ENCODE measurements at places on chromosomes 12 and 14.

DNA sequence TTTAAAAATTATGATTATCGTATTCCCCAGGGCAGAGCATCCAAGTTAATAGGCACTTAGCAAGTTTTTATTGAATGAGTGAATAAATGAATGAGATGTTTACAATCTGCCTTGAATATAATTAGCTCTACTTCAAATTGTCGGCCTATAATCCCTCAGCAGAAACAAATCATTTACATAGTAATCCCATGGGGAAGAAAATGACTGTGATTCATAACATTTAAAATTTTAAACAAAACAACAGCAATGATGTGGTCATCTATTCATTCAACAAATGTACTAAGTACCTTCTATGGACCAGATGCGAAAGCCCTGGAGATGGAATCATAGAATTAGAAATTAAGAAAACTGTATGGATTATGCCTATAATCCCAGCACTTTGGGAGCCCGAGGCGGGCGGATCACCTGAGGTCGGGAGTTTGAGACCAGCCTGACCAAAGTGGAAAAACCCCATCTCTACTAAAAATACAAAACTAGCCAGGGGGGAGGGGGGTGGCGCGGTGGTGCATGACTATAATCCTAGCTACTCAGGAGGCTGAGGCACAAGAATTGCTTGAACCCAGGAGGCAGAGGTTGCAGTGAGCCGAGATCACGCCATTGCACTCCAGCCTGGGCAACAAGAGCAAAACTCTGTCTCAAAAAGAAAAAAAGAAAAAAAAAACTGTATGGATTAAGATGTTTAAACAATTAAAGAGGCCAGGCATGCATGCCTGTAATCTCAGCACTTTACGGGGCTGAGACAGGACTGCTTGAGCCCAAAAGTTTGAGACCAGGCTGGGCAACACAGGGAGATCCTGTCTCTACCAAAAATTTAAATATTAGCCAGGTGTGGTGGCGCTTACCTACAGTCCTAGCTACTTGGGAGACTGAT lies 17.7 kb upstream of the MDM2 start:
- no peak for DNase-seq

DNA sequence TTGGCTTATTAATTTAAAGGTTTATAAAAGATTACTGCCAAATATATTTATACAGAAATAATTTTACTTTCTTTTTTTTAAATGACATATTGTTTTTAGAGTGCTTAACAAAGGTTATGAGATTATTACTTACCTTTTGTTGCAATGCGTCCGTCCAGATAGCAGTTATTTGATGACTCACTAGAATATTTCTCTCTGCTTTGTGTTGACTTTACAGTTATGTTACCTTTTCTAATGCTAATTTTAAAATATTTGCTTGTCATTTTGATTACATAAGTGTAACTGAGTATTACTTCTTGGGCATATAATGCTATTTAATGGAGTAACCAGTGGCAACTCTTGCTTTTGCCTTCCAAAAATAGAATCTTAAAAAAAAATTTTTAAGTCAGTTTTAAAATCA lies 6.3 kb upstream of the PZP start:
- DNase-seq, result no peak

GRCh38 chr12:130286041-130286440 lies 51.6 kb upstream of the PIWIL1 start:
- DNase-seq, result no peak

DNA sequence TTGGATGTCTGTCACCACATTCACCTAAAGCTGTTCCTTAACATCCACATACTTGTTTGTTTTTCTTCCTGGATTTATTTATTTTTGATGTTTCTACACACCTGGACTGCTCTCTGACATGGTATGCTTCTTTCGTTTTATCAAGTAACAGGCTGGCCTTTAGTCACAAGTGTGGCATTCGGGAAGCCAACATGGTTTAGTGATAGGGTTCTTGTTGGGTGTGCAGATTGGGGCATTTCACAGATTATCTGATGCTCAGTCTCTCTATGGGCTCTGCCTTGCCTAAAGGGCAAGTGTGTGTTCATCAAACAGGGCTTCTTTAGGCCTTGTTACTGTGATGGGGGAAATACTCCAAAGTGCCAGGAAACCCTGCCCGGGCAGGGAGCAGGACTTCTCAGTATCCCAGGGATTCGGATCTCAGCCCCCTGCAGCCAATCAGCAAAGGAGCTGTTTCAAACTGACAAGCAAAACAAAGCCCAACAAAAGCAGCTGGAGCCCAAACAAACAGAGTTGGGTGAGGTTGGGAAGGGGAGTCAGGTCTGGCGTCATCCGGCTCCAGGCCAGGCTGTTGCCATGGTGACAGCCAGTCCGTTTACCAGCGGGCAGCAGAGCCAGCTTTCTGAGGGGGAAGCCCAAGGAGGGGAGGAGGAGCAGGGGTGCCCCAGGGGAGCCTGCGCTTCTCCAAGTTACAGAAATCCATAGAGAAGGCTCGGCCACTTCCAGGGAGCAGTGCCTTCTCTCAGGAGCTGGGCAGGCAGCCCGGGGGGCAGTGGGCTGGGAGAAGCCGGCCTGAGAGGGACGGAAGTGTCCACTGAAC lies 31.9 kb downstream of the FOS start:
- DNase-seq, result no peak

GRCh38 chr14:64654246-64654900 lies 49.9 kb upstream of the PLEKHG3 start:
- peak; percentile 63 for DNase-seq

GRCh38 chr14:99724196-99724891 lies 40.2 kb downstream of the CYP46A1 start:
- DNase-seq, result no peak

DNA sequence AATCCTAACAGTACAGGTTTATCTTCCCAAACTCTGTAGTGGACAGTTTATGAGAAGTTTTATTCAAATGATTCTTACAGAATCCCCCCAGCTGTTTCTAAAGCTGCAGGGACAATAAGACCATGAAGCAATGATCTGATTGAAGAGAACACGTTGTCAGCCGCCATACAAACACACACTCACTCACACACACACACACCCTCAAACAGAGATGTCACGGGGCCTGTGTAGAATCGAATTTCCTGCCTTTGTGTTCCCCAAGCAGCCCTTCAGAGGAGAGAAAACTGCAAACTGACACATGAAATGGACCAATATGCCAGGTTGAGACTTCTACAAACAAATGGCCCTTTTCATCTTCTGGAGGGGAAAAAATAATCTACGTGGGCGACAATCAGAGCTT lies 80.5 kb upstream of the TBX3 start:
- no peak for DNase-seq

DNA sequence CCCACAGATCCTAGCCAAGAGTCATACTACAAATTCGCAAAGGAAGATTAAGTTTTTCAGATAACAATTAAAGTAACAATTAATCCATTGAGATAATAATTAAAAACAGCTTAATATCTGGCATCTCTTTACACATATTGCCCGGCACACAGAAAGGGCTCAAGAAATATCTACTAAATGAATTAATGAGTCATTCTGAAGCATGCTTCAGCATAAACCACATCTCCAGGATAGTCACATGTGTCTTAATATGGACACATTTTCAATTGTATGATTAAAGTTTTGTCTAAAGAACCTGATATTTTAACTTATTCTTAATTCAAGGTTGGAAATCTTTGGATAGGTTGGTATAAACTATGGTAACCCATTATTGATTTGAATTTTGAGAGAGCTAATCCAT lies 9.6 kb downstream of the ITPR2 start:
- DNase-seq, result no peak

DNA sequence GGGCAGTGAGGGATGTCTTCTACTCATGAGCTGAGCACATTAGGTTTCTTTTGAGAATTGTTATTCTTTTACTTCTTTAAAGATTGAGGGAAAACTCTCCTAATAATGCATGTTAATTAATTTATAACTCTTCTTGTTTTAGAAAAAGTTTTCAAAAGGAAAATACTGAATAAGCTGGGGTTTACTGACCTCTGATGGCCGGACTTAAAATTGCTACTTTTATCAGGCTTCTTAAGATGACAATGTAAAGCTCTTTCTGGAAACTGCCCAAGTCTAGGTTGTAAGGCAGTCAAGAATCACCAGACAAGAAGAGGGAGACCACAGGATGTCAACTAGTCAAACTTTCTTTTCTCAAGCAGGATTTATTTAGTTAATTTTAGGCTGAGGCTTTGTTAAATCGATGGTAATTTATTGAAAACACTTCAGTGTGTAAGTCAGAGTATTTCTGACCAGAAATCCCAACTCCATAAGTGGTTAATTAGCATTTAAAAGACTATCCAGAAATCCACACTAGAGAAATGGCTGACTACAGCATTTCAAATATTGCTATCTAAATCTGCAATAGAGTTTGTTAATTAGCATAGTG lies 82.1 kb downstream of the AVPR1A start:
- DNase-seq, result no peak

GRCh38 chr14:104019806-104020205 lies 65.7 kb upstream of the ASPG start:
- no peak for DNase-seq

DNA sequence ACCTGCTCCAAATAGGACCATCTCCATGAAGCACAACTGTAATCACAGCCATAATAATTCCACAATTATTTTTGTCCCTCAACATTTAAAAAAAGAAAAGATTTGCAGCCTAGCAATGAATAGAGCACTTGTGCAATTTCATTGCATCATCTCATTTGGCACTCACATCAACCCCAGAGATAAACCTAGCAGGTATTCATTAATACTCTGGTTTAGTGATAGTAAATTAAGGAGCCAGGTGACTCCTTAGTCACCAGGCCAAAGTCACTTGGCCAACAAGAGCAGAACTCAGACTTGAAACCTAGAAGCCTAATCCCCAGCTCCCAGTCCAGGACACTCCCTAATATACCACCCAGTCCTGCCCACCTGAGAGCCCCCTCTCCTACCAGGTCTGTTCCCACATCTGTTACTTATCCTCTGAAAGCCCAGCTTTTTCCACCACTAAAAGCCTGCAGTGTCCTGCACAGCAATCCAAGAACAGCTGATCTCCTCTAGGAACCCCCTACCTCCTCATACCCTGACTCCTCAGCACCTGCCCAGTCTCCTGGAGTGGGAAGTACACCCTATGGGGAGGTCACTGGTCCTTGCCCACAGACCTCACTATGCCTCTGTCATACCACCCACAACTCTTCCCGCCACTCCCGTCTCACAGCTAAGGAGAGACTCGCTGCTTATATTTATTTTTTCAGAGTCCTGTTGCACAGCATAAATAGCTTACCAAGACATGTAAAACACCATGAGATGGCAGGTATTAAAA lies 22.1 kb downstream of the OR10P1 start:
- no peak for DNase-seq

GRCh38 chr14:72463291-72463866 lies 430.5 kb downstream of the DPF3 start:
- DNase-seq, result no peak

DNA sequence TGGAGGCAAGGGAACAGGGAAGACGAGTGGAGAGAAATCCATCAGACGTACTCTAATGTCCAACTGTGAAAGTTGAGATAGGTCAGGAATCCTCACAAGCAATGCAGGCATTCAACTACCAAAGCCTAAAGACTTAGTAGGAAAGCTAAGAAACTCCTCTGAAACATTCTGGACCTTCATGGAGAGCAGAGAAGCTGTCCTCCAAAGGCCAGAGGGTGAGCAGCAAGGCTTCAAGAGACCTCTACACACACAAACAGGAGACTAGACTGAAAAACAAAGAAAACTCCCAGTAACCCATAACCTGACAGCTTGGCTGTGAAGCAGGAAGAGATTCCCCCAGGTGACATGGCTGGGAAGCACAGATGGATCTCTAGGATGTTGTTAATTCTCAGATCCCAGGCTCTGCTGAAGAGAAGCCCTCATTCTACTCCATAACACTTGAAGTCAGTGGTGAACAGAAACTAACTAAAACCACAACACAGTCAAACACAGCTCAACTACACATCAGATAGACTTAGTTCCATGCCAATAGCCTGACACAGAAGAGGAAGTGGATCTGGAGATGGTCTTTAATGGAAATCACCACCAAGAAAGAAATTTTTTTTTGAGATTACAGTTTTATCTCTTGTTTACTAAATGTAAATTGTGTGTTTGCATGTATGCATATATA lies 23.2 kb upstream of the LYZ start:
- DNase-seq, result no peak

GRCh38 chr12:125222876-125223275 lies 157.6 kb downstream of the AACS start:
- no peak for DNase-seq

- DNase-seq, result no peak
These were observed 8.9 kb downstream of the GTF2A1 start for GRCh38 chr14:81211844-81212243.

DNA sequence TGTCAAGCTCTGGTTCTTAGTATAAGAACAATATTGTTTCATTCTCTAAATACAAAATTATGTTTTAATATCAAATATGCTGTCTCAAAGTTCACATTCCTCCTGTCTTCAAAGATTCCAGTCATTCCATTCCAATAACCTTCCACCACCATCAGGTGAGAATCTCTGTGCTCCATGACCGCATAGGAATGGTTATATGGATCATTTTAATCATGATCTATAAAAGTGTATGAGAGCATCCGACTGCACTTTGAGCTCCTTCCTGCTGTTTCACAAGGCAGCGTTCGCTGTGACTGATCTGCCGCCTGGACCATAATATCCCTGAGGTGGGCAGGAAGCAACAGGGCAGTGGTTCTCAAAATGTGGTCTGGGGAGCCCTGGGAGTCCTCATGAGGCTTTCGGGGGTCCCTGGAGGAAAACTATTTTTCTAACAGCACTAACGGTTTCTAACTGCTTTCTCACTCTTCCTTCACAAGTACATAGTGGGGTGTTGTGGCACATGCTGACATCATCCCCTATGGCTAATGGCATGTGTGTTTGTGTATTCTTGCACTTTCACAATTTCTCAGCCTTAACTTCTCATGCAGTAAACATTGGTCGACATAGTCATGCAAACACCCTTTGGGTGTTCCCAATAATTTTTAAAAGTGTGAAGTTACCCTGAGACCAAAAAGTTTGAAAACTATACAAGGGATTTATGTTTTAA lies 137.4 kb downstream of the ANO2 start:
- DNase-seq, result no peak

GRCh38 chr12:60333461-60333860 lies 737.6 kb downstream of the SLC16A7 start:
- DNase-seq, result no peak

- no peak for DNase-seq
These were observed 12.0 kb downstream of the KRT5 start for GRCh38 chr12:52508211-52508610.

DNA sequence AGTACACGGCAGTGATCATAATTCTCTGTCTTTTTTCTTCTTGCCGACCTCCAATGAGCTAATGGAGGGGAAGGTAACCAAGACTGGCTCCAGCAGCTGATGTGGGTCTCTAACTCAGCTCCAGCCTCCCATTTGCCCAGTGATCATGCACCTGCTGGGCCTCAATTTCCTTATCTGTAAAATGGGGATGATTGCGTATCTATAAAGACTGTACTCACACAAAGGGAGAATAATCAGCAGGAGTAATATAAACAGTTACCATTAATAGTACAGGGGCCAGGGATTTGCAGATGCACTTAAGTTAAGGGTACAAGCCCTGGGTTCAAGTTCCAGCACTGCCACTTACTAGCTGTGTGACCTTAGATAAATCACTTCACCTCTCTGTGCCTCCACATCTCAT lies 204.9 kb upstream of the LHX5 start:
- no peak for DNase-seq

- no peak for DNase-seq
These were observed 12.5 kb upstream of the STRN3 start for GRCh38 chr14:31038521-31039166.

Measured in KG1 (cell line).